Erythroblast (primary cell): ENCODE measurements at places on chromosomes 1 and 21.

GRCh38 chr1:153465811-153466636, 5.6 kb upstream of the S100A7 start:
- DNase-seq = peak; percentile 68

DNA sequence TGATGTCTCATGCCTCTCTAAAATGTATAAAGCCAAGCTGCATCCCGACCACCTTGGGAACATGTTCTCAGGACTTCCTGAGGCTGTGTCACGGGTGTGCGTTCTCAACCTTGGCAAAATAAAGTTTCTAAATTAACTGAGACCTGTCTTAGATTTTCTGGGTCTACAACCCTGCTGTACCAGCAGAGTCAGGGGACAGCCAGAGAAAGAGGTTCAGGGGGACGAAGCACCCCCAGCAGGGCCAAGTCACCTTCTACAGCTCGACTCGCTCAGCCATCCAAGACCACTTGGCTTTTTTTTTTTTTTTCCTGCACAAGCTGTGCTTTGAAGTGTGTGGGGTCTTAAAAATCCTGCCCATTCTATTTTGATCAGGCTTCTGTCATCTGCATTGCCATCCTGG, 28.5 kb upstream of the PDE9A start:
- DNase-seq = no peak

DNA sequence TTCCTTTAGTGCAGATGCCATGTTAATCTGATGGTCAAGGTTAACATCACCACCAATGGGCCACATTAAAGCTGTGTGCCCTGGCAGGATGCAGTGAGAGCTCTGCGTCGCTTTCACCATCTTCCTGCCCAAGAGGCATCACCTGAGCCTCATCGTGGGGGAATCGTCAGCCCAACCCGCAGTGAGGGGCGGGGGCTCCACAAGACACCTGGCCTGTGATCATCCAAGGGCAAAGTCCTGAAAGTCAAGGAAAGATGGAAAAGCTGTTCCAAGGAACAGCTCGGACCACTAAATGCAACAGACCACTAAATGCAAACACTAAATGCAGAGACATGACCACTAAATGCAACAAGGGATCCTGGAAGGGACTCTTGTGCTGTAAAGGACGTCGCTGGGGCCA, 49.9 kb downstream of the WDR4 start:
- DNase-seq = no peak

DNA sequence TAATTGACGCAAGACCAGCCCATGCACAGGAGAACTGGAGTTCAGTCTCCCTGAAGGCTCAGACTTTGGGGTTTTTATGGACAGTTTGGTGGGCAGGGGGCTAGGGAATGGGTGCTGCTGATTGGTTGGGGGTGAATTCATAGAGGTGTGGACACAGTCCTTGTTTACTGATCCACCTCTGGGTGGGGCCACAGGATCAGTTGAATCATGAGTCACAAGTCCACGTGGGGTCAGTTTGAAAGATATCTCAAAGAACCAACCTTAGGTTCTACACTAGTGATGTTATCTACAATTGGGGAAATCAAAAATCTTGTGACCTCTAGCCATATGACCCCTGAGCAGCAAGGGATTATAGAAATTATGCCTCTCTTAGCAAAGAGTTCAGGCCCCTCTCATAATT, 127.9 kb upstream of the L1TD1 start:
- DNase-seq = no peak

DNA sequence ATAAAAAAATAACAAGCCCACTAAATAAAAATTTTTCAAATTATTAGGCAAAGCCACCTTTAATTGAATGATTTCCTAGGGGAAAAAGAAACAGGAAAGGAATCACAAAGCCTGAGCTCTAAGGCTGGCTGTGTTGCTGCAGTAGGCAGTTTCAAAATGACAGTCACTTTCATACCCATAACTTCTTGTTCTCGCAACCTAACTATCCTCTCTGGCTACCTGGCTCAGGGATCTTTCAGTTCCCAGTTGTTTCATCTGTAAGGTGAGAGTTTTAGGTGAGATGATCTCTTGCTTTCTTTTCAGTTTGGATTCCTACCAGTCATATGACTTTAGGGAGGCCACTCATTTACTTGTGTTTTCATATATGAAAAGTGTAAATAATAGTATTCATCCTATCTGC, 226.1 kb downstream of the ASTN1 start:
- DNase-seq = no peak

GRCh38 chr21:27426196-27426595, 459.3 kb upstream of the ADAMTS5 start:
- DNase-seq = no peak

DNA sequence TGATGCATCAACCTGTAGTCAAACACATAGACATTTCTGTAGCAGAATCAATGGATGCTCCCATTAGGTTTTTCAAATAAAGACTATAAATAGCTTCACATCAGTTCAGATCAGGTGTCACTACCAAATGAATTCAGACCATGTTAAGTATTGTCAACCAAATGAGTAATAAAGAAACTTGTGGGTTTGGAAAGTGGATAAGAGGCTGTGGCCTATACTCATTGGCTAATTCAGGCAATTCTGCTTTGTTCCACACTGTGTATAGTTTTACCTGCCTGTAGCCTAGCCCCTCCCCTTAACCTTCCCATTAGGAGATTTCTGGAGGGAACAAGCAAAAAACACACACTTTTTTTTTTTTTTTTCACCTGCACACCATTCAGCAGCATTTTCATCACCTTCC, 321.2 kb downstream of the HLX start:
- DNase-seq = no peak

DNA sequence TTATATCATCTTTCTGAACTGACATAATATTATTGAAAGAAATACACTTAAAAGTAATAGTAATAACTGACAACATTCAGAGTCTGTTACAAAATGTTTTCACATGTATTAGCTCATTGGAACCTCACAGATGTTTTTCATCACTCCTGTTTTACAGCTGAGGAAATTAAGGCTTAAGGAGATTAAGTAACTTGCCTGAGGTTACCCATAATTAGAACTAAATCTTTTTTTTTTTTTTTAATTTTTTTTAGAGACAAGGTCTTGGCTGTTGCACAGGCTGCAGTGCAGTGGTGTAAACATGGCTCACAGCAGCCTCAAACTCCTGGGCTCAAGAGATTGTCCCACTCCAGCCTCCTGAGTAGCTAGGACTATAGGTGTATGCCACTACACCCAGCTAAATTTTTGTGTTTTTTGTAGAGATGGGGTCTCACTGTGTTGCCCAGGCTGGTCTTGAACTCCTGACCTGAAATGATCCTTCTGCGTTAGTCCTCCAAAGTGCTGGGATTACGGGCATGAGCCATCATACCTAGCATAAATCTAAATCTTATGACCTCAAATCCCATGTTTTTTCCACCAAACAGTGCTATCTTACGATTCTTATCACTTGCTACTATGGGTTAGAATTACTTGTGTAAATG, 64.7 kb upstream of the MACF1 start:
- DNase-seq = no peak

GRCh38 chr1:24822887-24823286, 77.6 kb downstream of the CLIC4 start:
- no peak for DNase-seq

DNA sequence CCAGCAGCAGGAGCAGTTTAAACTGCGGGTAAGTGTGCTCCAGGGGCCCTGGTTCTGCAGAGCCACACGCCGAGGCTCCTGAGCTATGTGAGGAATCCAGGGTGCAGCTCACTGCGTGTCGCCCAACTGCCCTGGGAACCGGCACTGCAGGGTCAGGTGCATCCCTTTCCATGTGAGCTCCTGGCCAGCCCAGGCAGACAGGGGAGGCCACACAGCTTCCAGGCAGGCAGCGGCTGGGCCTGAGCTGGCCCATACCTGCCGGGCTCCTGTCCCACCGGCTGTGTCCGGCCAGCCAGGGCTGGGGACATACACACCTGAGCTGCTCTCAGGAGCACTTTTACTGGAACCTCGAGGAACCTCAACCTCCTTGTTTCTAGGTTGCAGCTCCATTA, 18.6 kb upstream of the COL18A1 start:
- no peak for DNase-seq

GRCh38 chr1:147079400-147080005, 92.8 kb downstream of the PRKAB2 start:
- no peak for DNase-seq

DNA sequence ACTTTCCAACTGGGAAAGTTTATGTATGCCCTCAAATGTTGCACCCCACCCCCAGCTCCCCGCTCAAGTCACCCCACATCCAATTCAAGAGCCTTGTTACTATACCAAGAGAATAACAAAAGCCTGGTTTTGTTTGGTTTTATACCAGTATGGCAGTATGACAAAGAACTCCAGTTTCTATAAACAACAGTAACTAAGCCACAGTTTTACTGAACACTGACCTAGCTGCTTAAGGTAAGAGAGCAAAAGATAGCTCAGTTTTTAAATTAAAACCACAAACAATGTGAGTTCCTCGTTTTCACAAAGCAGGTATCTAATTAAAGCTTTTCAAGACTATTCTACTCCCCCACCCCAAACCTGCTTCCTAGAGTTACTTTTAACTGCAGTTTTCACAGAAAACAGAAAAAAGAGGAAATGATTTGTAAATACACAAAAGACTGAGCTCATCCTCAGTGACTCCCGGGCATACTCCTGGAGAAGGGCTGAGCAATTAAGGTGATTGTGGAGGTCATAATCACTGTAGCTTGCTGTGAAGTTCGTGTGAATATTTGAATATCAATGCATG, 59.3 kb upstream of the LHX8 start:
- DNase-seq = no peak

- DNase-seq = no peak
Measured at GRCh38 chr1:116674751-116675150, 7.2 kb upstream of the IGSF3 start.

GRCh38 chr1:200684015-200684414, 14.3 kb upstream of the DDX59 start:
- no peak for DNase-seq

GRCh38 chr21:27298465-27298864, 331.6 kb upstream of the ADAMTS5 start:
- DNase-seq = no peak

DNA sequence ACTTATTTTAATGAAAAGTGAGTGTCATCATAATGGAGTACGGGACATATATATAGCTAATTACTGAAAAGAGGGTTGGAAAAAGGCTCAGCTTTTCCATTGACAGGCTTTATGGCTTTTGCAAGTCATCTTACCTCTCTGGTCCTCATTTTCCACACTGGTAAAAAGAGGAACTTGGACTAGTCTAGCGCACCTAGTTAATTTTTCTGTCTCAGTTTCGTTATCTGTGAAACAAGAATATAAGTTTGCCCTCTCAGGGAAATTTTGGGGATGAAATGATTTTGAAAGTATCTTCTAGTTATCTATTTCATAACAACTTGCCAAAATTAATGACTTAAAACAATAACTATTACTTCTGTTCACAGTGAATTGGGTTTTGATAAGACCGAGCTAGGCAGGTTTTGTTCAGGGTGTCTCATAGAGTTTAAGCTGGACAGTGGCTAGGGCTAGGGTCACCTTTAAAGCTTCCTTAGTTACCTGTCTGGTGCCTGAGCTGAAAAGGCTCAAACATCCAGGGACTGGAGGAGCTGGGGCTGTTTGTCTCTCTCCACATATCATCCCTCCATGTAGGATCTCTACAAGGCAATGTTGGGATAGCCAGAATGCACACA, 91.7 kb downstream of the TYW3 start:
- DNase-seq = no peak

DNA sequence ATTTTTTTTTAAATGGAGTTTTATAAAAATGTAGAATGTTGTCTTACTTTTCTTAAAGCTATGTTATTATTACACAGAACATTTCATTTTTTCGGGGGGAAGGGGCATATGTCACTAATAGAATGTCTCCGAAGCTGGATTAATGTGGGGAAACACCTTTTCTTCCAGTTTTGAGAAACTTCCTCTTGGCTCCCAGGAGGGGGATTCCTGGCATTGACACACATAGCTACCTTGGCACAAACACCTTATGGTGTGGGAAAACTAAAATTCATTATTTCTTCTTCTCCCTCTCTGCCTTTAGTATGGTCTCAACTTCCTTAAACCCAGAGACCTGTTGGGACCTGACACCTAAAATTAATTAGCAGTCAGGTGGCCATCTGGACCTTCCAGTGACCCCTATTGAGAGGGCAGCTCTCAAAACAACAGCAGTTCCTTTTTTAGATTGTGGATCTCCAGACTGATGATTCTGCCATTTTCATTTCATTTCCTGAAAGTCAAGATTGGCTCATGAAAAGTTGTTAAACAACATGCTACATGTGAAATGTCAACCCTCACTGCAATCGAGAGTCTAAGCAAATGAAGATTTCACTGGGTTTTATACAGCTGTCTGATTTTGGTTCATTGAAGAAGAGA, 70.1 kb upstream of the EDEM3 start:
- DNase-seq = no peak

GRCh38 chr1:76867342-76868130, at the start of gene ST6GALNAC5:
ST6GALNAC5 (plus strand) TSS chr1:76867480.
- DNase-seq = no peak

- no peak for DNase-seq
Measured at GRCh38 chr1:227766653-227767277, 31.5 kb downstream of the SNAP47 start.

DNA sequence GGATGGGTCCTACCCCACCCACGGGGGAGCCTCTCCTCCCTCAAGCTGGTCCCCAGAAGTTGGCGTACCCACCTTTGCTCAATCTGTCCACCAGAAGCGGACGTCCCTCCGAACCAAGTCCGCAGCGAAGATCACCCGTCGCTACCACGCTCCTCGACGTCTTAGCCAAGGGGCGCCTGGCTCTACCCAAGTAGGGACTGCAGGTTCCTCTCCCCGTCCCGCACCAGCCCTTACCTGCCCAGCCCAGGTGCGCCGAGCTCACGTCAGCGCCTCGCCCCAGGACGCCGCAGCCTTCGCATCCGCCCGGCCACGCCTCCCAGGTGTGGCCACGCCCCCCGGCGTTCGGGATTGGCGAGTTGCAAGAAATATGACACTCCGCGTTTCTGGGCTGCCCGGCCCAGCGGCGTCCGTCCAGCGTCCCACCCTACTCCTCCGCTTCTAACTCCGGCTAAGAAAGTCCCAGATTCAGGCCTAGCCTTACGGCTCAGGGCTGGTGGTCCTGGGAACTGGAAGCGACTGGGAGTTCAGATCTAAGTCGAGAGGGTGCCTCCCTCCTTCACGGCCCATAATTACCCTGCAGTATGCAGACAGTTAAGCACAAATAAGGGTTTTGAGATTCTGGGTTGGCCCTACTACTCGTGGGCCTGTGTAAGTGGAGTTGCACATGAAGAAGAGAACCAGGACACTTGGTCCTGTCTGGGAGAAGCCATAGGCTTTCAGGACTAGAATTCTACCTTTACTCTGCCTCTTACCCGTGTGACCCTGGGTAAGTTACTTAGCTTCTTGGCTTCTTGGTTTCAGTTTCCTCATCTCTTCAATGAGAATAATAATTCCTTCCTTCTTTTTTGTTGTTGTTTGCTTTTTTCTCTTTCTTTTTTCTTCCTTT, at the start of gene IRF6:
Gene IRF6 (minus strand): TSS at position 268 of the 886 bp plus-strand sequence. CDS start 4,729 bp downstream, outside the sequence.
- DNase-seq = peak; percentile 91

- no peak for DNase-seq
Measured at GRCh38 chr1:24364605-24364974, 45.4 kb downstream of the GRHL3 start.

- no peak for DNase-seq
Measured at GRCh38 chr21:21182401-21183010, 184.3 kb downstream of the NCAM2 start.

- DNase-seq = no peak
Measured at GRCh38 chr1:215651867-215652266, 84.8 kb downstream of the KCTD3 start.

GRCh38 chr1:94143173-94143808, 22.3 kb upstream of the ABCA4 start:
- no peak for DNase-seq
